ENCODE measurements at places on chromosomes 7 and 10.

GRCh38 chr7:41573015-41573414 lies 129.9 kb downstream of the INHBA start:
- no peak for DNase-seq

GRCh38 chr10:133554600-133554999 lies 10.8 kb downstream of the SYCE1 start:
- no peak for DNase-seq

- DNase-seq: no peak
These were observed 5.6 kb downstream of the CALML3 start for GRCh38 chr10:5530412-5530806.

DNA sequence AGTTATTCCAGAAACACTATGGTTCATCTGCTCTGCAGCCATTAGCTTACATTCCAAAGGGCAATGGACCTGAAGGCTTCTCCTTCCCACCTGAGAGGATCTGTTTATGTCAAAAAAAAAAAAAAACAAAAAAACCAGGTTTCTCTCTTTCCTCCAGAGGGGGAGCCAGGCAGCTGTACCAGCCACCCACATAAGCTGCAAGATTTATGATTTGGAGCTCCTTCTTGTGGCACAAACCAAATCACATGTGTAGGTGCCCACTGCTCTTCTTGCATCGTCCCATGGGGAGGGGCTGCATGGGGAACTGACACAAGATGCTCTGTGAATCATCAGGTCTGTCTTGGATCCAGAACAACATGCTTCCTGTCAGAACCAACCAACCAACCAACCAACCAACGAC lies 231.6 kb upstream of the IGFBP3 start:
- DNase-seq: no peak

DNA sequence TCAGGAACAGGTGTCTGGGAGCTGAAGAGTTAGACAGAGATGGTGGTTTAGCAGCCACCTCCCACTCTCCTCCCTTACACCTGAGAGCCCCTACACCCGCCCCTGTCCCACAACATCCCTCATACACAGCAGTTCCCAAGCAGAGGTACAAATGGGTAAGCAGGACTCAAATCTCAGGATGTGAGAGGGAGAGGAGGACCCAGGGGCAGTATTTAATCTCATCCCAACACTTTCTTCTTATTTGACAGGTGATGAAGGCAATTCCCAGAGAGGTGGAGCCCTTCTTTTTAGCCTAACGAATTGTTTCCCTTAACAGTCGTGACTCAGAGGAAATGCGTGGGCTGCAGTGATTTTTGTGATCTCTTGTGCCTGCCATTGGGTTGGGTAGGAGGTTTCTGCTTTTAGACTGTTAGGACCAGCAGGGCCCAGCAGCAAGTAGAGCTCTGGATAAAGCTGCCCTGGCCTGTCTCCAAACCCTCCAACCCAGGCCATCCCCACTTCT lies 191.3 kb downstream of the HECW1 start:
- DNase-seq: no peak

All from germinal center (tissue), 1 donor.